ENCODE measurements at places on chromosomes 11 and 22.

DNA sequence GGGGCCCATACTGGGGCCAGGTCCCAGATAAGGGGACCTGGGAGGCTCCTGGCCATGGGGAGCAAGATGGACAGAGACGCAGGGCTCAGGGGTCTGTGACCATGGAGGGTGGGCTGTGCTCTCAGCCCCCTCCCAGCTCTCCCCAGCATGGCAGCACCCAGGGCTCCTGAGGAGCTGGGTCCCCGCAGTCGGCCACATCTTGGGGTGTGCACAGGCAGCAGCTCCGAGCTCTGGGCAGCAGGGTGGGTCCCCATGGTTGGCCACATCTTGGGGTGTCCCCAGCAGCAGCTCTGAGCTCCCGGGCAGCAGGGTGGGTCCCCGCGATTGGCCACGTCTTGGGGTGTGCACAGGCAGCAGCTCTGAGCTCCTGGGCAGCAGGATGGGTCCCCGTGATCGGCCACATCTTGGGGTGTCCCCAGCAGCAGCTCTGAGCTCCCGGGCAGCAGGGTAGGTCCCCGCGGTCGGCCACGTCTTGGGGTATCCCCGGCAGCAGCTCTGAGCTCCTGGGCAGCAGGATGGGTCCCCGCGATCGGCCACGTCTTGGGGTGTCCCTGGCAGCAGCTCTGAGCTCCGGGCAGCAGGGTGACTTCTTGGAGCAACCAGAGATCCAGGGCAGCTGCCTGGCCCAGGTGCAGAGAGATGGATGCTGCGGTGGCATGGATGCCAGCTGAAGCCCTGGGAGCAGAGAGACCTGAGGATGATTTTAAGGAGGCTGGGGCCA, 18.3 kb upstream of the MUC5B start:
- DNase-seq = no peak

DNA sequence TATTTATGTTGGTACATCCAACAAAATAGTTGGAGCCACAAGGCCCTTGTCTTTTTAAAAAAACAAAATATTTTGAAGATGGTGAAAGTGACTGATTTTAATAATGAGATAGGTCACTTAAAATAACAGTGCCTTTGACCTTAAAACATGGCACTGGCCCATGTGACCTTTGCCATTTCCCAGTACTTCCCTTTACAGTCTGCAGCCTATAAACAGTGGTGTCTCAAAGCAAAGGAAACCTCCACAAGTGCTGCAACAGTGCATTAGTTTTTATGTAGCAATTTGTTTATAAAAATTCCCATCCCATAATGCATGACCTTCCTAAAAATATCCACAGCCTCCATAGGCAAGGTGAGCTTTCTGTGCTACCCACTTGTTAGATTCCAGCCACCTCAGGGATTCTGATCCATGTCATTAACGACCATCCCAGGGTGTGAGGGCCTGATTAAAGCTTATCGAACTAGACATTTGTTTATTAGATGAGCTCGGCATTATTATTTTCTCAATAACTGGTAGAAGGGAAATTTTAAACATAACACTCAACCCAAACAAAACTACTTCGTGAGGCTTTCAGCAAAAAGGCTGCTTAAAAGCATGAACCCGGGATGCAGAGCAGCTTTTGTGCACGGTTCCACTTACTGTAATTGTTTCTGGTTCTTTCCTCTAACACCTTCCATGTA, 28.0 kb upstream of the CRKL start:
- no peak for DNase-seq

GRCh38 chr11:68935516-68936357, 32.0 kb downstream of the IGHMBP2 start:
- DNase-seq = no peak

DNA sequence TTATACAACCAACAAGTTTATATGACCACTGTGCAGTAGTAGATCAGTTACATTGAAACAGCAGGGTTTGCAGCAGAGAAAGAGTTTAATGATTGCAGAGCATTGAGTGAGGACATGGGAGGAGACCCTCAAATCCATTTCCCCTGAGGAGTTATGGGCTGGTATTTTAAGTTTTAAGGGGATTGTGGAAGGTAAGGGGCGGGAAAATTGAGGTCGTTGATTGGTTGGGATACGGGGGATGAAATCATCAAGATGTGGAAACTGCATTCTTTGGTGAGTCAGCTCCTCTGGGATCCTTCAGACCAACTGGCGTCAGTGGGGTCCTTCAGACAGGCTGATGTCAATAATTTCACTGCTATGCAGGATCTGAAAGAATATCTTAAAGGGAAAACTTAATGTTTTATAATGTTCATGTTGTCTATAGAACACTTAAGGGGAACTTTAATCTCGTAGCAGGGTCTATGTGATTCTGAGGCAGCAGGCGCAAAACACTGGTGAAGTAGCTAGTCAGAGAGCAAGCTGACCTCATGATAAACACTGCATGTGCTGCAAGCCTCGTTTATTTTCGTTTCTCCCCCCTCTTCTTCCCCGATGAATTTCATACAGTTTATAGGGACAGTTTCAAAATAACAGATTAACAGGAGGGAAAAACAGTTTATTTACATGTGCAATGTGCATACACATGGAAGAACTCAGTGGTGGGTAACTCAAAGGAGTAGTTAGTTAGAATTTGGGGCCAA, 17.4 kb upstream of the BACE1-AS start:
- no peak for DNase-seq

DNA sequence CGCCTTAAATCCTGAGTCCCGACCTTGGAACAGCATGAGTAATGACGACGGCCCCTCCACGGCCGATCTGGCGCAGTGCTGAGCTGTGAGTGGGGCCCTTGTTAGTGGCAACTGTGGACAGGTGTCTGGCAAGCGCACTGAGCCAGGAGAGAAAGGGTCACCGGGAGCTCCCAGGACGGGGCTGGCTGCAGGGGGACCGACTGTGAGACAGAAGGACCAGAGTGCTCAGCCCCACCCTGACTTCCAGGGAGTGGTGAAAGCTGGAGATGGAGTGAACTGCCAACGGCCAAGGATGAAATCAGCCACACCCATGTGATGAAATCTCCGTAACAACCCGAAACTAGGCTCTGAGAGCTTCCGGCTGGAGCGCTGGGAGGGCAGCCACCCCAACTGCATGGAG, 228.6 kb downstream of the BRD1 start:
- DNase-seq = no peak

DNA sequence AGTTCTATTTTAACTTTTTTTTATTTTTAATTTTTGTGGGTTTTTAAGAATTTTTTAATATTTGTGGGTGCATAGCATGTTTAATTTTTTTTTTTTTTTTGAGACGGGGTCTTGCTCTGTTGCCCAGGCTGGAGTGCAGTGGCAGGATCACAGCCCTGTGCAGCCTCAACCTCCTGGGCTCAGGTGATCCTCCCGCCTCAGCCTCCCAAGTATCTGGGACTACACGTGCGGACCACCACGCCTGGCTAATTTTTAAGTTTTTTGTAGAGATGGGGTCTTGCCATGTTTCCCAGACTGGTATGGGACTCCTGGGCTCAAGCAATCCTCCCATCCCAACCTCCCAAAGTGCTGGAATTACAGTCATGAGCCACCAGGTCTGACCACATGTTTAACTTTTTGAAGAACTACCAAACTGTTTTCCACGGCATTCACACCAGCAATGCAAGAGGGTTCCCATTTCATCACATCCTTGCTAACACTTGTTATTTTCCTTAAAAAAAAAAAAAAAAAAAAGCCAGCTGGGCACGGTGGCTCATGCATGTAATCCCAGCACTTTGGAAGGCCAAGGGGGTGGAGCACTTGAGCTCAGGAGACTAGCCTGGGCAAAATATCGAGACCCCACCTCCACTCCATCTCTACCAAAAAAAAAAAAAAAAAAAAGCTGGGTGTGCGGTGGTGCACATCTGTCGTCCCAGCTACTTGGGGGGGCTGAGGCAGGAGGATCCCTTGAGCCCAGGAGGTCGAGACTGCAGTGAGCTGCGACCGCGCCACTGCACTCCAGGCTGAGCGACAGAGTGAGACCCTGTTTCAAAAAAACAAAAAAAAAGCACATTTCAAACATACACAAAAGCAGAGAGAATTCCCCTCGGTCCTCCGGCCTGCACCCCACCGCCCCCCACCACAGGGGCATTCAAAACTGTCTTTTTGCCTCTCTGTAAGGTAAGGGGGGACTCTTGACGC, 16.7 kb upstream of the TXNRD2 start:
- no peak for DNase-seq
